ENCODE measurements at places on chromosomes 5 and 9.

- peak; percentile 14 for DNase-seq
These were observed 136.4 kb upstream of the TAS2R1 start for GRCh38 chr5:9766581-9766980.

GRCh38 chr5:99771296-99771695 lies 763.9 kb upstream of the FAM174A start:
- DNase-seq: no peak

- no peak for DNase-seq
These were observed 45.3 kb upstream of the NCS1 start for GRCh38 chr9:130126721-130127433.

GRCh38 chr5:122101636-122102285 lies 23.7 kb upstream of the LOX start:
- peak; percentile 78 for DNase-seq

- DNase-seq: no peak
These were observed 77.2 kb downstream of the ADAMTS16 start for GRCh38 chr5:5217371-5217770.

- DNase-seq: no peak
These were observed 300.0 kb downstream of the YTHDC2 start for GRCh38 chr5:113813466-113813865.

- no peak for DNase-seq
These were observed 468.5 kb downstream of the CDH9 start for GRCh38 chr5:26569929-26570258.

GRCh38 chr5:10633271-10634049 lies 69.6 kb downstream of the ANKRD33B start:
- no peak for DNase-seq

GRCh38 chr9:4962085-4962484 lies 23.0 kb upstream of the JAK2 start:
- DNase-seq: no peak

- DNase-seq: peak; percentile 16
These were observed 44.8 kb downstream of the PARP8 start for GRCh38 chr5:50711280-50711679.

DNA sequence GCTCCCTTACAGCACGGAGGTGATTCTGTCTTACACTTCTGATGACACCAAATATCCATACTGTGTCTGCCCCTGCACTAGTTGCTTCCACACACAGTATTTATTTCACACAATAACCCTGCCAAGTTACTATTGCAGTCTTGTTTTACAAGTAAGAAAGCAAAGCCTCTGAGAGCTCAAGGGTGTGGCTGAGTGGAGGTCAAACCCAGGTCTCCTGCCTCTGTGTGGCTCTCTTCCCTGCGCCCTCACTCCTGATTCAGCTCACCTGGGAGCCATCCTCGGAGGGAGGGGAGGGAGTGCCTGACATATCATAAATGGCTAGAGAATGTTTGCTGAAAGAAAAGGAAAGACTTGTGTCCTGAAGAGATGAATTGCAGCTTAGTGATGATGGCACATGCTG lies 41.0 kb downstream of the MVB12B start:
- no peak for DNase-seq

DNA sequence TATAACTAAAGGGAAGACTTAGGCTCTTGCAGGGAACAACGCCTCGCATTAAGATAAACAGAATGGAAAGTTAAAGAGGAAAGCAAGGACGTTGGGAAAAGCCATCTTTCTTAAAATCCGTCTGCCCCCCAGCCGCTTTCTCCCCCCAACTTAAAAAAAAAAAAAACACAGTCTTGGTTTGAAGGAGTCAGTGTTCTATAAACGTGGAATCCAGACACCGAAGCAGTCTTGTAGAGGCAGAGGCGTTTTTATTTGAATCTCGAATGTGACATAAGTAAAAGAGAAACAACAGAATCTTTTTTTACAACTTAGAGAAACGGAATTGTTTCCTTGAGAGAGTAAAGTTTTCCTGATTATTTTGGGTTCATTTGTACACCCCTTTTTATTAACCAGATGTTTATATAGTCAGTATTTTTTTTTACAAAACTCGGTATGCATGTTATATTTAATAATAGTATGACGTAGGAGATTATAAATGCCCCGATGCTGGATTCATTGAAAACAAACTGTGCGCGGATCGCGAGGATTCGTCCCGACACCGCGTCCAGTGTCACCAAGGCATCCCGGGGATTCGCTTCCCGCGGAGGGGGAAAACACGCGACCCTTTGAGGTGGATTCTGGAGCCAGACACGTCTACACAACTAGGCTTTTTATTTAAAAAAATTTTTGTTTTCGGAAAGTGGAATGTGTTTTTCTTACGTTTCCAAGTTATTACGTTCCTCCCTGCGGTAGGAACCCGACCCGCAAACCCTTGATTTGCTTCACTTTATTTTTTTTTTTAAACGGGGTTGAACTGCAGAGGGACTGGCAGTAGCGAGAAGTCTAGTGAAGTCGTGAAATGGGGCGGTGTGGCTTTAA lies 6.7 kb downstream of the PTCH1 start:
- DNase-seq: no peak

- no peak for DNase-seq
These were observed 11.3 kb downstream of the C5orf15 start for GRCh38 chr5:133957080-133957479.

- DNase-seq: no peak
These were observed 175.2 kb upstream of the SMARCA2 start for GRCh38 chr9:1839909-1840308.

- DNase-seq: peak; percentile 28
These were observed 29.3 kb downstream of the PCDH1 start for GRCh38 chr5:141848744-141849414.

DNA sequence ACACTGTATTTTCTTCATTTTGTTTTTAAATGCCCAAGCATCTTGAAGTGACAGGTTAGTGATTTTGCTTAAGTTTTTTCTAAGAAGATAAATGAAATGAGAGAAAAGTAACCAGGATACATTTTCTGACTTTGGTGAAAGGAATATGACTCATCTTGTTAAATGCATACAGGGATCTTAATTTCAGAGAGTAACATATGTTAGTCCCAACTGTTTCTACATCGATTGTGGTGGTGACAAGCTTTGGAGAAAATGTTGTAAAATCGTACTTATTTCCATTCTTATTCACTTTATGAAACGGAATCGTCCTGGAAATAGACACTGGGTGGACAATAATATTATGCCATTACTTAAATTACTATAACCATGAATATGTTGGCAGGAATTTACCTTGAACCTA lies 107.5 kb downstream of the KCNN2 start:
- no peak for DNase-seq

- no peak for DNase-seq
These were observed at the start of gene CCNI2 for GRCh38 chr5:132746954-132747615. Gene CCNI2, plus strand, starts transcription at chr5:132747426. Its CDS starts 70 bp downstream, at chr5:132747496.

- peak; percentile 34 for DNase-seq
These were observed 96.7 kb upstream of the RETREG1 start for GRCh38 chr5:16713386-16713928.

DNA sequence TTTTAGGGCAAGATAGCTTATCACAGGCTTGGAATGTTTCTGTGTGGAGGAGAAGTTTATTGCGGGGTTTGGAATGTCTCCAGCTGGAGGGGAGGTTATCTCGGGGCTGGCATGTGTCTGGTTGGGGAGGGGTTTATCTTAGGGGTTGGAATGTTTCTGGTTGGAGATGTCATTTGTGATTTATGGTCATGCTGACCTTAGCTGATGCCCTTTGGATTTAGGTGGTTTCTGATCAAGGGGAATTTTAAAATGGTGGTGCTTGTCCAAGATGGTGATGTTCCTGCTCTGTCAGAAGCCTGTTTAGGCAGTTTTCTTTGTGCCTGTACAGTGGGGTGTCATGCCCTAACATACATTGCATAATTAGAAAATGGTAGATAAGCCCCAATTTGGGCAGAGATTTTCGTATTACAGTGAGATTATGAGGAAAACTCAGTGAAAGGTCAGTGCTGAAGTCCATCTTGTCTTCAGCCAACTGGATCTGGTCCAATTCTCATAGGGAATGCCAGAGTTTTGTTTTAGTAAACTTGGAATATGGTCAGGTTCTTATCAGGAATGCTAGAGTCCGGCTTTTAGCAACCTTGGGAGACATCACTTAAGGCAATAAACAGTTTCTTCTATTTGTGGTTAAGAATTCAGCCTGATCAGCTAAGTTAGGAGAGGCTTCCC lies 14.3 kb downstream of the CDK20 start:
- DNase-seq: peak; percentile 25

DNA sequence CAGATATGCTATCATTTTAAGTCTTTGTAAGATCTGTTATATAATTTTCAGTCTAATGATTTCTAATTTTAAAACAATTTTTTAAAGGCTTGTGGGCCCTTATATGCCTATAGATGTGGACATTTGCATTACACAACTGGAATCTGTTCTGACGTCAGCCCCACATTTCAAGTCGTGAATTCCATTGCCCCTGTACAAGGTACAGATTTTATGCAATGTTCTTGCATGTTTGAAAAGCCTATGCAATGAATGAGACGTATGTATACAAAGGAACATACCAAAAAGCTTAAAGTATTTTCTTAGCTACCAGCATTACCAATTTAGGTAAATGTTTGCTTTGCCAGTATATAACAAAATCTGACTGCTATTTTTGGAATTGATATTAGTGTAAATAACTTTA lies 77.2 kb downstream of the ITGA1 start:
- DNase-seq: no peak

- DNase-seq: no peak
These were observed 4.9 kb downstream of the PUM3 start for GRCh38 chr9:2839040-2839439.

GRCh38 chr5:28253431-28253830 lies 1215.0 kb upstream of the CDH9 start:
- DNase-seq: no peak

- DNase-seq: peak; percentile 68
These were observed 15.7 kb downstream of the PNPLA7 start for GRCh38 chr9:137534256-137535119.

DNA sequence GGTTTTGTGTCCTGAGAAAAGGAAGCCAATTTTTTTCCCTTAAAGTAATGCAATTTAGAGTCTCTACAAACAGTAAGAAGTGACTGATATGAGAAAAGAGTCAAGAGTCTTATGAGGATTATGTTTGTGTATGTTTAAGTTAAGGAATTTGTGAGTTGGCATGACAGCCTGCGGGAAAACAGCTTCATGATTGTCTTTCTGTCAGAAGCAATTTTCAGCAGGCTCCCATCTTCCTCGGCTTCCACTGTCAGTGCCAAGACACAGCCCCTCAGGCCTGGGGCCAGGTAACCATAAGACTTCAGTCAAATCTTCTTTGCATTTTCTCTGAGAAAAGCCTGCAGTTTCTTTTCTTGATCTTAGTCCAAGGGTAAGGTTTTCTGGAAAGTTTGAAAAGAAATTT lies 17.0 kb upstream of the SELENOP start:
- DNase-seq: no peak

DNA sequence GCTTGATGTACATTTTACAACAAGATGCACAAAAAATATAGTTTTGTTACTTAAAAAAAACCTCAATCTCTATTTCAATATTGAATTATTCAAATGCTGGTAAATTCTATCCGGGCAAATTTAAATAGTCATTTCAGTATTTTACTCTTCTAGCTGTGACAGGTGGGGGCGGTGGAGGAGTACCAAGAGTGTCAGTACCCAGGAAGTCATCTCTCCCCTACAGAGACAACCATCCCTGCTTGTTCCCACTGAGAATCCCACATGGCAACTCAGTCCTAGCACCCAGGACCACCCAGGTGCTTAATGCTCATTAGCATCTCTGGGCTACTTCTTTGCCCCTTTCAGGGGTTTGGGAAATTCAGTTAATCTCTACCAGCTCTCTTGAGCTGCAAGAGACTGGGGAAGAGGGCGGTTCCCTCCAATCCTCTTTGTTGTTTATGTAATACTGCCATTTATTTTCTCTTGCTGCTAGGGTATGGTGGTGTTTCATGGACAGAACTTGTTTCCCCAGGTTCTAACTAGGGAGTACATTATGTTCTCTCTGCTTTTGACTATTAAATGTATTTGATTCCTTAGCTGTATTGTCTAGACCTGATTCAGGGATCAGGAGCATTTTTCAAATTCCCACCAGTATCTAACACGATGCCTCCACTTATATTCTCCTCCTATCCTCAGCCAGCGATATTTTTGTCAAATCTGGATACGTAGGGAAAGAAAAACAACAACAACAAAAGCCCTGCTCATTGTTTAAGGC lies 122.5 kb downstream of the CDH18 start:
- no peak for DNase-seq

DNA sequence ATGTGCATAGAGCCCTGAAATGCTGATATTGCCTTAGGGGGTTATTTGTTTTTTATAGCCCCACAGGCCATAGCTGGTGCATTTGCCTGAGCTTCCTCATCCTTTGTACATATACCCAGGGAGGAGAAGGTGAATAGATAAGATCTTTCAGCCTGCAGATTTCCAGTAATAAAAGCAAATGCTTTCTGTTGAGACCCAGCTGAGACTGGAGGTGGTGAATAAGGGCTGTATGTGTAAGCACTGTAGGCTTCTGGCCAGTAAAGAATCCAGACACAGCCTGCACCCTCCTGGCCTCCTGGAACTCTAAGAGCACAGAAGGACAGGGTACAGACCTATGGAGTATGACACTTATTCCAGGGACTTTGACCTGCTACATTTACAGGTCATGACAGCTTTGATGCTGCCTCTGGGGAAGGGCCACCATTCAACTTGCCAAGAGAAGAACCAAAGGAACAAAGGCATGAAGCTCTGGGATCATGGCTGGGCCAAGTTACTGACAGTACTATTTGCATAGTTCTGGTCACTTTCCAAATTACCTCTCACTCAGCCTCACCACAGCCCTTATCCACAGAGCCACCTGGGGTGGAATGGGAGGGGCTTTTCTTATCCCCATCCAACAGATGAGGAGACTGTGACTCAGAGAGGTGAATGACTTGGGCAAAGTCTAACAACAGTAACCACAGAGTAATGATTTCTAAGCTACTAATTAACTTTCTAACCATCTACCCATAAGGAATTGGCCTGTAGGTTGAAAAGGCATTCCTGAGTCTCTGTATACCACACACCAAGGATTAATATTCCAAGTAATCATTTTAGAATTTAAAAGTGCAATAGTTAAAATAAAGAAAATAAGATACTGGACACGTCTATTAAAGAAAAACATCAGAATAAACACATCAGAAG lies 604.5 kb upstream of the KLF4 start:
- peak; percentile 69 for DNase-seq

GRCh38 chr5:123273984-123274383 lies 149.2 kb downstream of the CEP120 start:
- no peak for DNase-seq

GRCh38 chr9:95215336-95215898 lies 102.1 kb downstream of the FANCC start:
- DNase-seq: no peak

GRCh38 chr5:67942421-67942820 lies 273.1 kb upstream of the PIK3R1 start:
- DNase-seq: peak; percentile 29

DNA sequence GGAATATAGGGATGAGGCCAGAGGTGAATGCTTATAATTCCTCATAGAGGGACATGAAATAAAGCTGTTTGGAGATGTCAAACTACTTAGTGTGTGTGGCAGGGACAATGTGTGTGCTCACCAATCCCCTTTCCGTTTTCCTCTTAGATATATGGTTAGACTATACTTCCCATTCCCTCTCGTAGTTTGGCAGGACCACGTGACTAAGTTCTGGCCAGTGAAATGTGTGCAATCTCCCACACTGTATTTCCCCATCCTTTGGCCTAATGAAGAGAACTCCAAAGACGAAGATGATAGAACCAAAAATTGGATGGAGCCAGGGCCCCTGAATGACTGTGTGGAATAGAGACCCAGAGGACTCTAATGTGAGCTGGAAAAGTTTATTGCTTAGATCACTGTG lies 233.4 kb upstream of the KLF4 start:
- no peak for DNase-seq

- no peak for DNase-seq
These were observed at the start of gene C5 for GRCh38 chr9:121050128-121050988. Gene C5, minus strand, starts transcription at chr9:121050275. Its CDS starts 29 bp downstream, at chr9:121050246.

All from fibroblast of mammary gland (primary cell).